Stimulated activated CD8-positive, alpha-beta memory T cell treated with anti-CD3 and anti-CD28 coated beads, Interleukin-7, amount 100 ng/mL, for 1 hour (primary cell): ENCODE measurements at places on chromosomes 13 and 19.

GRCh38 chr13:35449821-35450220 is 26.7 kb downstream of the MAB21L1 start:
- DNase-seq = no peak

- DNase-seq = no peak
These were observed 38.7 kb upstream of the ZNF536 start for GRCh38 chr19:30333291-30334065.

DNA sequence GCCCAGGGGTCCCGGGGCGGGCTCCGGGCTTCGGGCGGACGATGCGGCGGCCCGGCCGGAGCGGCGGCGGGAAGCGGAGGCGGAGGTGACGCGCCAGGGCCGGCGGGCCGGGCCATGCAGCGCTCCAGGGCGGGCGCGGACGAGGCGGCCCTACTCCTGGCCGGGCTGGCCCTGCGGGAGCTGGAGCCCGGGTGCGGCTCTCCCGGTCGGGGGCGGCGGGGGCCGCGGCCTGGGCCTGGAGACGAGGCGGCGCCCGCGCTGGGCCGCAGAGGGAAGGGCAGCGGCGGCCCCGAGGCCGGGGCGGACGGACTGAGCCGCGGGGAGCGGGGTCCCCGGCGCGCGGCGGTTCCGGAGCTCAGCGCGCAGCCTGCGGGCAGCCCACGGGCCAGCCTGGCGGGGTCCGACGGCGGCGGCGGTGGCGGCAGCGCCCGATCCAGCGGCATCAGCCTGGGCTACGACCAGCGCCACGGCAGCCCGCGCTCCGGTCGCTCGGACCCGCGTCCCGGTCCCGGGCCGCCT is 362 bp downstream of the WTIP start:
- DNase-seq = no peak

GRCh38 chr19:32928806-32929205 is 43.0 kb downstream of the CEP89 start:
- DNase-seq = no peak
